ENCODE measurements at places on chromosomes 5 and 9.

DNA sequence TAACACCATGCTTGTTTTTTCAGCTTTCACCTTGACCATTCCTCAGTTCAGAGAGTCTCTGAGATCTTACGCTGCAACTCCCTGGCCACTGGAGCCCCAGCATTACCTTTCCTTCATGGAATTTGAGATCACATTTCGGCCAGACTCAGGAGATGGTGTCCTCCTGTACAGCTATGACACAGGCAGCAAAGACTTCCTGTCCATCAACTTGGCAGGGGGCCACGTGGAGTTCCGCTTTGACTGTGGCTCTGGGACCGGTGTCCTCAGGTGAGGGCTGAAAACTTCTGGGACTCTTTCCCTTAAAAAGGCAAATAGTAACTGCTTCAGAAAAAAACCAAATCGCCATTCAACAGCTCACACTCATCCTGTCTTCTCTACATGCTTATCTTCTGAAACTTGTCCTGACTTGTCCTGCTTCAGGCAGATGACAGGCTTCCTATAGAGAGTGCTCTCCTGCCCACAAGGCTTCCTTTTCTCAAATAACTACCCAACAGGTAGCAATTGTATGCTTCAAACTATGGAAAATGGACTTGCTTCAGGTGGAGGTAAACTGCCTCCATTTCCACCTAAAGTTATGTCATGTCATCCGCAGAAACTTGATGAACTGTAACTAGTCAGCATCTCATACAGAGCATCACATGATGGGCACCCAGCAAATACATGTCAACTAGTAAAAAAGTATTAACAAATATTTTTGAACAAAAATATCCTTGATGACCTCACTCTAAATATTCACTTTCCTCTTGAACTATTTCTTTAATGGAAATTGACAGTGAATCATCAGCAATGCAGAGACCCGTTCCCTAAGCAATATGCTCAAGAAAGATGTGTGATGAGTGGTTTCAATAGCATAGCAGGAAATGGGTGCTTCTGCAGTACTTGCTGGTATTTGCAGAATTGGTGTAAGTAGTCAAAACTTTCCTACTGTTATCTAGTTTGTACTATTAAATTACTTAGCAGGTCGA lies 129.2 kb downstream of the LIFR start:
- no peak for DNase-seq

GRCh38 chr9:75504721-75505120 lies 385.8 kb upstream of the PCSK5 start:
- no peak for DNase-seq

GRCh38 chr9:37972351-37972848 lies 68.5 kb upstream of the SLC25A51 start:
- no peak for DNase-seq

- no peak for DNase-seq
These were observed 87.0 kb downstream of the ADAMTS19 start for GRCh38 chr5:129547137-129547536.

GRCh38 chr9:114745879-114746550 lies 59.8 kb downstream of the TNFSF15 start:
- DNase-seq = no peak

- no peak for DNase-seq
These were observed 42.0 kb downstream of the FRMPD1 start for GRCh38 chr9:37692622-37693221.

DNA sequence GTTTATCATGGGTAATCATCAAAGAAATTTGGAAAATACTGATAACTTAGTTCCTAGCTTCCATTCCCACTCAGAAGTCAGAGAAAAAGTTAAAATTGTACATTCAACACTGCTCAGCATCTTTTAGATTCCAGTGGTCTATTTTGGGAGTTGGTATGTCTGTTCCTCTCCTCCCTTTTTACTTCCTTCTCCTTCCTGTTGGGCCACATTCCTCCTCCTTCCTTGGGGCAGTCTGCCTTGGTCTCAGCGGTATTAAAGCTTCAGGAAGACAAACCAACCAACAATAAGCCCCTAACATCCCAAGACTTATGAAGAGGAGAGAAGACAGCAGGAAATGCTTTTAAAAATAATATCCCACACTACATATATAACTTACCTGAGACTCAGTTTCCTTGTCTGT lies 49.9 kb upstream of the SSBP2 start:
- DNase-seq = peak; percentile 26

GRCh38 chr5:74490814-74491213 lies 149.7 kb downstream of the ENC1 start:
- peak; percentile 67 for DNase-seq

DNA sequence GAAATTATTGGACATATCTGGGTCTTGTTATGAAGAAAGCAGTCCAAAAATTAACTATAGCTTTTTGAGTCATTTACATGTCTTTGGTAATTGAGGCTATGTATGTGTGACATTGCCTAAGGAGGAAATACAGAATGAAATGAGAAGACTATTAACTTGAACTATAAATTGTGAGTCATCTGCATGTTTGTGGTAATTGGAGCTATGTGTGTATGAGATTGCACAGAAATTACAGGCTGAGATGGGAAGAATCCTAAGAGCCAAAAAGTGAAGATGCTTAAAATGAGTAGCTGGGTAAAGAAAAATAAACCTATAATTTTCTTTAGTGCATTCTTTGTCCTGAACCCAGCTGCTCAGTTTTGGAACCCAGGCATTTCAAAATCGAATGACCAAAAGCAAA lies 747.6 kb upstream of the EDIL3 start:
- DNase-seq = no peak

- DNase-seq = no peak
These were observed 47.0 kb upstream of the CAST start for GRCh38 chr5:96615223-96615622.

- no peak for DNase-seq
These were observed 32.5 kb upstream of the HMCN2 start for GRCh38 chr9:130232899-130233586.

DNA sequence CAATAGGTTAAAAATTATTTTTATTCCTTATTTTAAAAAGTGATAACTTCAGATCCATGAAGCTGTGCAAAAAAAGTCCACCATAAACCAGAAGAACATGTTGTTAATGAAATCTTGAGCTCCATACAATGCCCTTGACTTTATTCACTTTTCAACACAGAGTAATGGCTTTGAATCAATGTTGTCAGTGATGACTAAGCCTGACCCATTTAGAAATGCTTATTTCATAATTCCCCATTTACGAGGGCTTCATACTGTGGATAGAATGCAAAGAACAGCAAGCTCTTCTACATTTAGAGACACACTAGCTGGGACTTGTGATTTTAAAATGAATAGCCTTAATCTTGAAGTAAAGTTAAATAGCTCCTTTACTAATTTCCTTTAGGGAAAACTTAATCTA lies 25.7 kb upstream of the IL9 start:
- DNase-seq = no peak

DNA sequence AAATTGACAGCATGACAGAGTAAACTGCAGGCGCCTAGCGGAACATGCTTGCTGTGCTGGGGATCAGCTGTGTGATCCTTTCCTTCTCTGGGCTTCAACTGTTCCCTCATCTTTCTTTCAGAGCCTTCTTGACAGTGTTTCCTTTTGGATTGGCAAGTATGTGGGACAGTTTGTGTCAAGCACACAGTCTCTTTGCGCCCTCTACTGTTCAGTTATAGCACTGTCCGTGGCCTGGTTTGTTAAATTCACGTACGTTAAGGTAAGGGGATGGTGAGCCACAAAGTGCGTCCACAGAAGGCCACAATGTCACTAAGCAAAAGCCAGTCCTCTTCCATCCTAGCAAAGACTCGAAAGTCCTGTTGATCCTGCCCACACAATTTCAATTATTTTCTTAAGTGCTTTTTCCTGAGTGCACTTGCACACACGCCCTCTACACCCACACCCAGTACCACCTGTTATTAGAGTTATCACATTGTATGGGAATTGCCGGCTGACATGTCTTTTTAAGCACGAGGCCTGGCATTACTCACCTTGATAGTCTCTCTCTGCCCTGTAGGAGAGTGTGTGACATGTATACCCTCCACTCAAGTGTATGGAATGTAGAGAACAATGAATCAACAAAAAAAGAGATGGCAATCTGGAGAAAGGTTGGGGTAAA lies 22.5 kb upstream of the PTPN3 start:
- peak; percentile 93 for DNase-seq

- DNase-seq = no peak
These were observed 70.7 kb downstream of the ANKRD33B start for GRCh38 chr5:10634562-10634961.

DNA sequence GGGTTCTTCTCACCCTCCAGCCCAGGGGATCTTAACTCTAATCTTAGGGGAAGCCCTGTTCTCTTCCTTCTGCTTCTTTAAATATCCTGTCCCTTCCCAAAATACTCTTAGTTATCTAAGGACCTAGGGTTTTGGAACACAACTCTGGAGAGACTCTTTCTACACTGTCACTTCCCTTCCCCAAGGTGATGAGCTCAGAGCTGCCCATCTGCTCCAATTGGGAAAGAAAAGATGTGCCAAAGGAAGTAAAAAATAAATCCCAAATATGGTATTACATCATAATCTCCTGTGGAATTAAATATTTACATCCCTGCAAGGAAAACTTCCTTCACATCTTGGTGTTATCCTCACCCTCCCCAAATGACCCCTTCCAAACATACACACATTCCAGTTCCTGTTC lies 291.2 kb downstream of the EPB41L4A start:
- DNase-seq = no peak

DNA sequence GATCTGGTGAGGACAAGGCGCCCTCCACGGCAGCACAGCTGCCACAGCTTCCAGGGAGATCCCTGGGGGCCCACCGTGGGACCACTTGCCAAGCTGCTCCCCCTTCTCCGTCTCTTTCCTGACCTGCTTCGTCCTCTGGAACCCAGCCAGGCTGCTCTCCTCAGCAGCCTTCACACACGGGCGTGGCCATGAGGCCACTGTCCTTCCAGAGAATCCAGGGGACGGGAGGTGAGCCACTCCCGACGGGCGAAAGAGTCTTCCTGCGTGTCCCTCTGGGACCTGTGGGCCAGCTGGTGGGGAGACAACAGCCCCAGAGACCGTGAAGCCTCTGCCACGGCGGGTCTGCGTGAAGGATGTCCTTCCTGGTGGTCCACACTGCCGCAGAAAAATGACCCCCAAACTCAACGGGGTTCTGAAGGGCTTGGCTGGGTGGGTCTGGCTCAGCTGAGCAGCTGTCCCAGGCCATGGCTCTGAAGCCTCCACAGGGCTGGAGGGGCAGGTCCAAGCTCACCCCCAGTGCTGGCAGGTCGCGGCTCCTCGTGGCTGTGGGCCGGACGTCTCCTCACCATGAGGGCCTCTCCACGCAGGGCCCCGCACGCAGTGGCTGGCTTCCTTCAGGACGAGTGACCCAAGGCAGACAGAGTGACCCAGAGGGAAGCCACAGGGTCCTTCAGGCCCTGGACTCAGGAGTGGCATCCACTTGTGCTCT lies 47.4 kb upstream of the NKD2 start:
- no peak for DNase-seq

- no peak for DNase-seq
These were observed 497.1 kb upstream of the EDIL3 start for GRCh38 chr5:84881737-84882136.

DNA sequence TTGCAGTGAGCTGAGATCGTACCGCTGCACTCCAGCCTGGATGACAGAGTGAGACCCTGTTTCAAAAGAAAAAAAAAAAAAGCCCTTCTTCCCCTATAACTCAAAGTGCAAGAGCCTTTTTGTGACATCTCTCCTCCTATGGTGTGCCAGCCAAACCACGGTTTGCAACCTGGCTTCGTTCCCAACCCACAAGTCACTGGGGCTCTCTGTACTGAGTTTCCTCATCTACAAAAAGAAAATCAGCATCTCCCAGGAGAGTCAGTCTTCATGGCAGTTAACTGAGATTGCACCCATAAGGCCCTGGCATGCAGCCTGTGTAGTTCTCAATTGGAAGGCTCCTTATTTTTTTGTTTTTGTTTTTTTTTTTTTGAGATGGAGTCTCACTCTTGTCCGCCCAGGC lies 14.8 kb downstream of the ODF2 start:
- DNase-seq = no peak

- DNase-seq = no peak
These were observed 1.2 kb upstream of the AJM1 start for GRCh38 chr9:136840877-136841645.

- no peak for DNase-seq
These were observed 1.3 kb downstream of the ZBTB34 start for GRCh38 chr9:126861707-126862103.

GRCh38 chr9:129704807-129705206 lies 39.4 kb downstream of the PRRX2 start:
- DNase-seq = no peak

DNA sequence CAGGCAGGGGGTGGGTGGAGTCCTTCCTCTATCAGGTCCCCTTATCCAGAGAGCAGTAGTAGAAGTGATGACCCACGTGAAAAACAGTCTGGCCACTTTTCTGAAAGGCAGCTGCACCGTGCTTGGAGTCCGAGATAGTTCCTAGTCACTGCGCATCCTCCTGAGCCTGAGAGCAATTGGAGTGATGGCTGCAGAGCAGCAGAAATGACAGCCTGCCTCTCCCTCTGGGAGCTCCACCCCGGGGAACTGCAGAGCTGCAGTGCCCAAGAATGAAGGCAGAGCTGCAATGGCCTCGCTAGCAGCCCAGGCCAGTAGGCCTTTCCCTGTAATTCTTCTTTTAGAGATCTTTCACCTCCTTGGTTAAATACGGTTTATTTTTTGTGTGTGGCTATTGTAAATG lies 82.6 kb downstream of the CETN3 start:
- no peak for DNase-seq

DNA sequence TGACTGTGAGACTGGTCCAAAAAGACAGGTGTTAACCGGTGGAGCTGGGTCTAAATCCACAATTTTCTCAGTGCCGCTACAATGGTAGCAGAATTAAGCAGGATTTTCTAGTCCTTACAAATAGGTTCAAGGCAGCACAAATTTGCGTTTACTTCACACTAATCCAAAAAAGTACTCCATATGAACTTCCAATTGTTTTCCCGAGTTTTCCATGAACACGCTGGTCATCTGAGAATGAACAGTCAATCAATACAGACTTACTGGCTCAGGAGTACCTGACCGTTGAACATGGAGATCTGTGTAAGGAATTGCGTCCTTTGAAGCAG lies 709 bp downstream of the SLC35D2 start:
- no peak for DNase-seq

GRCh38 chr9:30673132-30673531 lies 1711.3 kb upstream of the ACO1 start:
- no peak for DNase-seq

GRCh38 chr9:17063535-17064135 lies 71.2 kb upstream of the CNTLN start:
- DNase-seq = no peak

GRCh38 chr9:91451431-91452270 lies 28.0 kb upstream of the NFIL3 start:
- DNase-seq = peak; percentile 19

- DNase-seq = no peak
These were observed 25.9 kb upstream of the TESK1 start for GRCh38 chr9:35579130-35579529.

- no peak for DNase-seq
These were observed 180.5 kb downstream of the RAB3C start for GRCh38 chr5:58763390-58763789.

GRCh38 chr5:105619725-105620124 lies 2051.0 kb downstream of the EFNA5 start:
- peak; percentile 42 for DNase-seq

GRCh38 chr5:145243016-145243415 lies 592.1 kb downstream of the PRELID2 start:
- DNase-seq = no peak
